ENCODE measurements at places on chromosomes 12 and 14.

DNA sequence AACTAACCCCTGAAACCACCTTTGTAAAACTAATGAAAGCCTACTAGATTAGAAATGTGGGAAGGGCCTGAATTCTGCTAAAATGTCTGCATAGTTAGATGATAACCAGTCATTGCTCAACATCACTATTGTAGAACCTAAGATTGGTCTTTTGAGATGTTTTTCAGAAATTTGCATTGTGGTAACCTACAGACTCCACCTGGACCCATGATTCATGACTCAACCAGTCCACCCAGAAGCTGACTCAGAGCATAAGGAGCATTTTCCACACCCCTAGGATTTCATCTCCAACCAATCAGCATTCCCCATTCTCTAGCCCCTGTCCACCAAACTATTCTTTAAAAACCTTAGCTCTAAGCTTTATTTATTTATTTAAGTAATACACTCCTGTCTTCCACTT is 30.4 kb upstream of the CHGA start:
- no peak for DNase-seq

GRCh38 chr14:33241331-33241730 is 302.7 kb downstream of the NPAS3 start:
- no peak for DNase-seq

DNA sequence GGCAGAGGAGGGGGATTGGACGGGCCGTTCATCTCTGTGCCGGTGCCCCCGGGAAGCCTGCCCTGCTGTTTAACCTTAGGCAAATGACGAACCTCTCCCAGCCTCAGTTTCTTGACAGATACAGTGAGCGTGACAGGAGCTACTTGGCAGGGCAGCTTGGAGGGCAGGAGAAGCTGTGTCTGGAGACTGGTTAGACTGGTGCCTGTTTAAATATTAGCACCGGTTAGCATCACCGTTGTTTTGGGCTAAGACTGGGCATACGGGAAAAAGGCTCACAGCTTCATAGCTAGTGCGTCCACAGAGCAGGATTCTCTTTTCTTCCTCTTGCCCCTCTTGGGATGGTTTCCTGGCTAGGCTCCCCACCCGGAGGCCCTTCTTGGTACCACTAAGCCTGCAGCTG is 38.7 kb downstream of the RHOF start:
- no peak for DNase-seq

DNA sequence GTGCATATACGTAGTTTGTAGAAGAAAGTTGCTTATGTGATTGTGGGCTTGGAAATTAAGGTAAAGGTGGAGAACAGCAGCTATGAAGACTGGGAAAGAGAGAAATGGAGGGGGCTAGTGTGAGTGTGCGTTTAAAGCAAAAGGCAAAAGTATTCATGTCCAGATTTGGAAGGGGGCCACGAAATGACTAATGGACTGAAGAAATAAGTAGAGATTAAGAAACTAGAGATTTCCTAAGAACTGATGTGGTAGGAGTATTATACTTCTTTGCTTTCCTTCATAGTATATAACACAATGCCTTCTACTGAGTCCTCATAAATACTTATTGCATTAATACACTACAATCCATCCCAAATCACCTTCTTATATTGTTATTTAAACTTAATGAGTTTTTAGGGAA is 298.6 kb upstream of the NOVA1 start:
- no peak for DNase-seq

GRCh38 chr12:94265539-94265938 is 117.2 kb downstream of the PLXNC1 start:
- DNase-seq: no peak

GRCh38 chr12:118979763-118980406 is 1.5 kb upstream of the SRRM4 start:
- DNase-seq: no peak

- DNase-seq: peak; percentile 25
These were observed 1.1 kb upstream of the YY1 start for GRCh38 chr14:100237735-100238418.
